ENCODE measurements at places on chromosomes 1 and 21.

DNA sequence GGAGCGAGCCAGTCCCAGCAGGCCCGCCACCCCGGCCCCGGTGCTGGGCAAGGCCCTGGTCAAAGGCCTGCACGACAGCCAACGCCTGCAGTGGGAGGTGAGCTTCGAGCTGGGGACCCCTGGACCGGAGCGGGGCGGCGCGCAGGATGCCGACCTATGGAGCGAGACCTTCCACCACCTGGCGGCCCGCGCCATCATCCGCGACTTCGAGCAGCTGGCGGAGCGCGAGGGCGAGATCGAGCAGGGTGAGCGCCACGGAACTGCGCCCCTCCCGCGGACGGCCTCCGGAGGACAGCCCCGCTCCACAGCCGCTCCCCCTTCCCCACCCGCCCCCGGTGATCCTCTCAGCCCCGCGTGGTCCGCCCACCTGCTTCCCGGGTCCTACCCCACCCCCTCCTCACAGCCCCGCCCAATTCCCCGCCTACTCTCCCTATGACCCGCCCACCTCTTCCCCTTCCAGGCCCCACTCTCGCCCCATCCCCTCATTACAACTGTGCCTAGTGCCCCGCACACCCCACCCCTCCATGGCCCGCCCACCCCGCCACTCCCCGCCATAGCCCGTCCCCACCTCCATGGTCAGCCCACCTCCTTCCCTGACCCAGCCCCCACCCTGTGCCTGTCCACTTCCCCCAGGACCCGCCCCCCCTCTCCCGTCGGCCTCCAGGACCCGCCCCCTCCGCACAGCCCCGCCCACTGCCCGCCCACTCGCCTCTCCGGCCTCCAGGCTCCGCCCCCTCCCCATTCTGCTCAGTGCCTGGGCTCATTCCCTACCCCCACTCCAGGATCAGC, 52.7 kb downstream of the VWA5B1 start:
- DNase-seq: no peak

GRCh38 chr1:47814612-47815395, 182.4 kb downstream of the TRABD2B start:
- DNase-seq: no peak

- no peak for DNase-seq
These were observed 23.5 kb downstream of the SYT6 start for GRCh38 chr1:114130213-114130612.

DNA sequence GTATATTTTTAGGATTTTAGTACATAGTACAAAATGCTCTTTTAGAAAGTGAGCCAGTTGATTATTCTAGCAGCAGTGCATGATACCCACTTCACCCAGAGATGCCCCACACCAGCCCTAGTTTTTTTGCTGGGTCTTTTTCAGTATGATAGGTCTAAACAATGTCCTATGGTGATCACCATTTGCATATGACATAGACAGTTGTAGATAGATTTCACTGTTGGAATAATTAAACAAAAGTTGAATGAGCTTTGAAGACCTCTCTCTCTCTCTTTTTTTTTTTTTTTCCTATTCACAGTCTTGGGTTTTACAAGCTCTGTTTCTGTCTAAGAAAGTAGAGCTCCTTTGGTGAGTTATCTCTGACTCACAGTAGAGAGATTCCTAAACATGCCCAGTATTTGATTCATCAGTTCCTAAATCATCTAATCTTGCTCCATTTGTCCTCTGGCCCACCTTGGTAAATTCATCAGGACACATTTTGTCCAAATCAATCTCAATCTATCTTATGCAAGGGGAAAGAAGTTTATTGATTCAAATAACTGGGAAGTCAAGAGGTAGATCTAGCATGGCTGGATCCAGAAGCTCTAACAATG, 44.7 kb upstream of the VAV3 start:
- DNase-seq: no peak

DNA sequence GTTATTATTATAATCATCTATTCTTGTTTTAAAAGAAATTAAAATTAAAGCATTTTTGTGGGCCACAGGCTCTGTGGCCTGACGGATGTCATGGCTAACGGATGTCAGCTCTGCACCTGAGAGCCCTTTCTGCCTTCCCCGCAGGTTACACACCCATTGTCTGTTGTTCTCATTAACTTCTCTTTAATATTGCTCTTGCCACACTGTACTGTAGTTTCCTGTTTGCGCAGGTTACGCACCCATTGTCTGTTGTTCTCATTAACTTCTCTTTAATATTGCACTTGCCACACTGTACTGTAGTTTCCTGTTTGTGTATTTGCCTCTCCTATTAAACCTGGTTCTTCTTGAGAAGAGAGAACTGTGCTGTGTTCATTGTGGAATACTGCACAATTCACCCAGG, 294.4 kb upstream of the PLXNA2 start:
- no peak for DNase-seq

DNA sequence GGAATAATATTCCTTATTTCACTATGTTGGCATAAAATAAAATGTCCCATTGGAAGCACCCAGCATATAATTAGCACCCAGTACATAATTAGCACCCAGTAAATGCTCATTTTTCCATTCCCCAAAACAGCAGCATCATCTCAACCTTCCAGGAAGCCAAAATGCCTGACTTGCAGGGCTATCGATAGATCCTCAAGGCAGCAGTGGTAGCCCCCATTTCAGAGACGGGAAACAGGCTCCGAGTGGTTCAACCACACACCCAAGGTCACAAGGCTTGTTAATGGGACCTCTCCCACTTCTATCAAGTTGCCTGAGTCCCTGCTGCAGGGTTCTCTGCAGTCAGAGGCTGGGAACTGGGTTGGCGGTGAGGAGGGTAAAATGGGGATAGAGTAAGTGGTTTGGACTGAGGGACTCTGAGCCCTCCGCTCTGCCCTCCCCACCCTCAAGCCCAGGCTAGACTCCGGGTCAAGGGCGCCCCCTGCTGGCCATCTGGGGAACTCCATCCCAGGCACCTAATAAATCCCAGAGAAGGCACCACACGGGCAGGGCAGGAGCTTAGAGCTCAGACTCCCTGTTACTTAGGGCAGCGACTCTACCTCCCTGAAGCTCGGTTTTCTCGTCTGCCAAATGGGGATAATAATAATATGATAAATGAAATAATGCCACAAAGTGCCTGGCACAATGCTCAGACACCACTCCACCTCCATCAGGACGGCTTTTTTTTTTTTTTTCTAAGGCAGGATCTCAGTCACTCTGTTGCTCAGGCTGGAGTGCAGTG, 21.9 kb upstream of the LAPTM5 start:
- peak; percentile 99 for DNase-seq

DNA sequence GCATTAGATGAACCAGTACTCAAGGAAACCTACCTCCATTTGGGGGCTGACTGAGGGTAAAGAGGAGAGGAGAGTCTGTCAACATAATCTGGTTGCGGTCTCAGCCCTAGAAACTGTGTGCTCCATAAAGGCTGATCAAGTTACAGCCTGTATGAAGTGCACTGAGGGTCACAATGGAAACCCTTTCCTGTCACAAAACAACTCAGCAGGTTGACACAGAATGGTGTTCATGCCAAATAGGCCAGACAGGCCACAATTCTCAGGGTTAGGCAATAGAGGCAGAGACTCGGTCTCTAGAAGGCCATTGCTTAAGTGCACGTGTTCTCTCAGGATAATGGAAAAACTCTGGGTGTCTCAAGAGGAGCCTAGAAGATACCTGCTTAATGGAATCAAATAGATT, 4.1 kb upstream of the ANKRD35 start:
- no peak for DNase-seq

- DNase-seq: no peak
These were observed 16.3 kb upstream of the CD2 start for GRCh38 chr1:116737855-116738321.

DNA sequence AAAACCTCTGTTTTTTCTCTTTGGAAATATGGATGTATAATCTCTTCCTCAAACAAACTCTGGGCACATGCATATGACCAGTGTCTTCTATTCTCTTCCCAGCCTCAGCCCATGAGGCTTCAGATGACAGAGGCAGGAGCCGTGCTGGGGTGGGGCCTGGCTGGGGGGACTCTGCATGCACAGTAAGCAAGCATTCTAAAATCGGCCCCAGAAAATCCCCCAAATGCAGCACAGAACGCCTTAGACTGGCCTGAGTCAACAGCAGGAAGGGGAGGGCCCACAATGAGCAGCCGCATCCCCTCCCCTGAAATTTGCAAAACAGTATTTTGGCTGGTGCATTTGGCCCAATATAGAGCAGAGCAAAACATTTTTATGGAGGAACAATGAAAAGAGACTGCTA, 47.8 kb downstream of the ITPKB start:
- no peak for DNase-seq

DNA sequence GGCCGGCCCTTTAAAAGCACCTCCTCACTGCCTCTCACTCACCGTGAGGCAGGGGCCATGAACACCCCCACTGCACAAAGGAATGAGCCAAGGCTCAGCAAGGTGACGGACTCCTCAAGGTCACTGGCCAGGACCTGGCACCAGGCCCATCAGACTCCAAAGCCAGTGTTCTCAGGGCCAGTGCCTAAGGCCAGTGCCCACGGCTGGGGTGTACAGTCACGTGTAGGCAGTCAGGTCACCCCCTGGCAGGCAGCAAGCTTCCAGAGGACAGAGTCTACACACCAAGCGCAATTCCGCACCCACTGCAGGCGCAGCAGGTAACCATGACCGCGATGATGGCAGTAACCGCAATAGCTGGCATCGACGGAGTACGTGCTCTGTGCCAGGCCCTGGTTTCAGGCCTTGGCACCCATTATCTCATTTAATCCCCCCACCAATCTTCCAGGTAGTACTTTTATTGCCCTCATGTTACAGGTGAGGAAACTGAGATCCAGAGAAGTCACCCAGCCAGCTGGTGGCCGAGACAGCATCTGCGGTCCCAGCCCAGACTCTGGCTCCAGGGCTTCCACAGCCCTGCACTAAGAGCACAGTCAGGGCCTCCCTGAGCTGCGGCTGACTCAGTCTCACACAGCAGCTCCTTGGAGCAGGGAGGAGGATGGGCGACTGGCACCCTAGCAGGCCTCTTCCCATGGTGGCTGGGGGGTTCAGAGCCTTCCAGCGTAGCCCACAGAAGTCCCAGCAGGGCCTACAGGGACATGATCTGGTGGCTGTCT, 27.0 kb downstream of the RAP1GAP start:
- no peak for DNase-seq

GRCh38 chr1:16203550-16203949, 8.9 kb downstream of the ARHGEF19 start:
- DNase-seq: no peak

DNA sequence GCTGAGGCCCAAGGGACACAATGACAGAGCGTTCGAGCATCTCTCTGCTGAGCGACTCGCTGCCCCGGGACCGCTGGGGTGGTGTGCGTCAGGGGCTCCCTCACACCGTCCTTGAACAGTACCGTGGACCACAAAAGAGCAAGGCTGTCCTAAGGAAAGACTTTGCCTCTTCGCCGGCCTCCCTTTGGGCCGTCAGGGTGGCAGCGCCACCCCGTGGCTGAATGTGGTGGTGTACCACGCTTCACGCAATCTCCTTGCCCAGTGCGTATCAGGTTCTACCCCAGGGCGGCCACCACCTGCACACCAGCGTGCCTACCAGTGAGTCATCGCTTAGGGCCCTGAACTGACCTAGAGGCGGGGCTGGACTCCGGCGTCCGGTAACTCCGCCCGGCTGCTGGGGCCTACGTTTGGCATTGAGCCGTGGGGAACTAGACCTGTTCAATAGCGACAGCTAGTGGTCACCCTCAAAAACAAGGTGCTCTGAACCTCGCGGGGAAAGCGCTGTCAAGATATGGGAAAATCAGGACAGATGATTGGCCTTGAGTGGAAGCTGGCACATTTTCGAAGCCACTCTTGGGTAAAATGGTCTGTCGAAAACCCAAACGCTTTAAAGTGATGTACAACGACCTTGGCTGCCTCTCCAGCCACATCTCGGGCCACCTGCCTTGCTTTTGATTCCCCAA, 8.1 kb upstream of the TRAF3IP3 start:
- DNase-seq: peak; percentile 65

GRCh38 chr1:66438062-66438461, 95.9 kb upstream of the SGIP1 start:
- DNase-seq: no peak
